Ureter (tissue), 1 donor: ENCODE measurements at places on chromosomes 12 and 14.

DNA sequence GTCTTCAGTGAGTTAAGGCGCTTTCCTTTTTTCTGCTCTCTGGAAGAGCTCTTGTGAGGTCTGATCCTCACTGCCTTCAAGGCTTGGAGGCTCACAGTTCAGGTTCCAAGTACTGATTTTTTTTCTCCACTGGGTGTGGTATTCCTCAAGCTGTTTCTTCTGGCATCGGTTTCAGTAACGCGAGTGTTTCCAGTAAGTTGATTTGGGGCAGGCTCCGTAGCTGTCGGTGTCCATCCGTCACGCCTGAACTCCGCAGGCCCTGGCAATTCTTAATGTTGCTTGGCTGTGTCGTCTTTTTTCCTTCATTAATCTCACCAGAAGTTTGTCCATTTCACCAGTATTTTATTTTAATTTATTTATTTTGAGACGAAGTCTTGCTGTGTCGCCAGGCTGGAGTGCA lies 30.6 kb downstream of the LRCOL1 start:
- DNase-seq = no peak

DNA sequence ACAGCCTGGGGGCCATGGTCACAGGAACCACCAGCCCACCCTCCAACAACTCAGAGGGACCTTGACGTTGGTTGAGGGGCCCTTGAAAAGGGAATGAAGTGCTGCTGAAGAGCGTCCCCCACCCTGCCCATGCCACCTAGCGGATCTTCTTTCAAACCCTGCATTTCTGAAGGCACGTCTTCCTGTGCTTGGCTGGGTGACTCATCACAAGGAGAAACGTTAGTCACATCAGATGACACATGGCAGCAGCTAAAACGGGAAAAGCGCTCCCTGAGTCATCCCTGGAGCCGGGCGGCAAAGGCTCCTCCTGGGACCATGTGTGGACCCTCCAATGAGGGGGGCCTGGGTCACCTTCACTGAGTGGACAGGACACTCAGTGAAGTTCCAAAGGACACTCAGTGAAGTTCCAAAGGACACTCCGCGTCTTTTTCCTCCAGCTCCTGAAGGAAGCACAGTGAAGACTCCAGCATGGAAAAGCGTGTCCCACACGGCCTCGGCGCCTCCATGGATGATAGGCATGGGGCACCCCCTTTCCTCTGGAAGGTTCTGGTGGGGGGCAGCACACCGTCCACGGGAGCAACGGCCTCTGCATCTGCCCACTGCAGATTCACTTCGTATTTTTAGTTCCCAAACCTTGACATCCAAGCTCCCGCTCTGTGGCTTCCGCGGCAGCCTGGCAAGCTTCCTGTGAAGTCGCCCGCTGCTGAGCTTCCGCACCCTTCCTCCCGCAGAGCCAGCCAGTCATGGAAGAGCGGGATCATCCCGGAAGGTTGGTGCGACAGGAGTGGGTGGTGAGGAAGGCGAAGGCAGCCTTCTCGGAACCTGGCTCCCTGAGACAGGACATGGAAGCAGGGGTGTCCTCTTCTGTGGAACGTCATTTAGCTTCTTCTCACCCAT lies 383.4 kb downstream of the VRK1 start:
- no peak for DNase-seq

GRCh38 chr14:77088219-77088618 lies 9.8 kb upstream of the CIPC start:
- peak; percentile 84 for DNase-seq

DNA sequence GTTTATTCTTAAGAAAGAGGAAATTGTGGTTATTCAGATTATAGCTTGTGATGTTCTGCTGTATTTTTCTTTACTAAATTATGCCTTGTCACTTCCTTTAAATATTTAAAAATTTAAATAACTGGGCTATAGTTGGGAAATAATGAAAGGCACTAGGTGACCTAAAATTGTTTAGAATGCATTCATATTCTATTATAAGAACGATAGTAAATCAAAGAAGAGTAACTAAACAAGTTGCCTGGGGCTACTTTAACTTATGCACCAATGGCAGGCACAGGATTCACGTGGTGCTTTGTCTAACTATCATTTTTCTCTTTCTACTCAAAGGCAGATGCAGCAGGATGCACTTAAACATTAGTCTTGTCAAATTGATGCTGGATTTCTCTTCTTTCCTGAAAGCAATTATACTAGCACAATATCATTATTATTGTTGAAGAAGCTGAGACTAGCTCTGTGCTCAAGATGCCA lies 190.7 kb upstream of the PPFIA2 start:
- DNase-seq = no peak

GRCh38 chr14:72699852-72700257 lies 194.0 kb downstream of the DPF3 start:
- DNase-seq = no peak

DNA sequence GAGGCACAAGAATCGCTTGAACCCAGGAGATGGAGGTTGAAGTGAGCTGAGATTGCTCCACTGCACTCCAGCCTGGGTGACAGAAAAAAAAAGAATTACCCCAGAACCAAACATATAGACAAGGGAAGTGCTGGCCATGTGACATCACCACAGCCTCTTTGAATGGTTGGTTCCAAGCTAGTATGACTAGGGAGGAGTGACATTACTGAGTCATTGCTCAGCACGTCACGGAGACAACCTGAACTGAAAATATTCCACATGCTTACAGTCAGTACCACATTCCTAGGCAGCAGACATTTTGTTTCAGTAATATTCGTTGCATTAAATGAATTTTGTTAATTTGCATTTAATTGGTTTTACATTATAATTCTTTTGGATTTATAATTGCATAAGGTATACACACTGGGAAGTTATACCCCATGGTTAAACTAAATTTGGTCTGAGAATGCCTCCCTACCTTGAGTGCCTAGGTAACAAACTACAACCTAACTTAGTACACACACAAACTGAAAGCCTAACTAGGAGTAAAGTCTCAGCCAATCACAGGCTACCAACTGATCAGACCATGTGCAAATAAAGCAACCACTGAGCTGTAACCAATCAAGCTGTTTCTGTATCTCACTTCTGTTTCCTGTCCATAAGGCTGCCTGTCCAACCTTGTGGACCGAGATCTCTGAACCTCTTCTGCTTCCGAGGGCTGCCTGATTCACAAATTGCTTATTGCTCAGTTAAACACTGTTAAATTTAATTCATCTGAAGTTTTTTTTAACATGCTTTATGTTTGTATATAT lies 164.4 kb downstream of the CAND1 start:
- DNase-seq = no peak

DNA sequence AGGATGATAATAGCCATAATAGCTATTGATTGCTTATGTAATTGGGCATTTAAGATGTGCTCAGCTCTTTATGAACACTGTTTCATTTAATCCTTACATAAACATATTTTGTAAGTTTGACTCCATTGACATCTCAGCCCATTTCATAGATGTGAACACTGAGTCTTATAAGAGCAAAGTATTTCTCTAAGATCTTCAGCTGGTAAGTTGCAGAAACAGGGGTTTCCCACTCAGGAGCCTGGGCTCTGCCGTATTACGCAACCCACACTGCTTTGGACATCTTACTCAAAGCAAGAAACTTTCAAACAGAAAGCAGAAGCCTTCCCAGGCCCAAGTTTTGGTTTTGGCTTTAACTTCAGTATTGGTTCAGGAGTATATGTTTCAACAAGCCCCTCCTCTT lies 705.1 kb downstream of the MED13L start:
- no peak for DNase-seq

DNA sequence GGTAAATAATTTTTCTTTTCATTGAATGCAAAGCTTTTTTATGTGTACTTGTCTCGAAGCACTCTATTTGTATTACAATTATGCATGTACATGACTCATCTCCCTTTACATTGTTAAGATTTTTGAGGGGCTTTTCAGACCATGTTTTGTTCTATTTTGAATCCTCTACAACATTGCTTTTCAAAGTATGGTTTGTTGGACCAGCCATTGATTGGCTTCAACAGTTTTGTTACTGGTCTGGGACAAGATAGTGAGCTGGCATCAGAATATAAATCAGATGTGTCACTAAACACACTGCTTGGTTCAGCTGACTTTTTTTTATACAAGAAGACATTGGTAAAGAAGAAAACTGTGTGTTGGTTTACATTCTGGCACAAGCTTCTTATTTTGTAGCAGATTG lies 122.3 kb downstream of the MON2 start:
- DNase-seq = no peak

GRCh38 chr12:61188801-61189595 lies 1071.2 kb upstream of the USP15 start:
- no peak for DNase-seq

GRCh38 chr14:98229656-98230366 lies 1042.2 kb downstream of the BCL11B start:
- DNase-seq = no peak

GRCh38 chr12:131895640-131896079 lies 1.2 kb downstream of the ULK1 start:
- no peak for DNase-seq

GRCh38 chr12:49255857-49256637 lies 8.8 kb upstream of the TUBA1C start:
- no peak for DNase-seq

DNA sequence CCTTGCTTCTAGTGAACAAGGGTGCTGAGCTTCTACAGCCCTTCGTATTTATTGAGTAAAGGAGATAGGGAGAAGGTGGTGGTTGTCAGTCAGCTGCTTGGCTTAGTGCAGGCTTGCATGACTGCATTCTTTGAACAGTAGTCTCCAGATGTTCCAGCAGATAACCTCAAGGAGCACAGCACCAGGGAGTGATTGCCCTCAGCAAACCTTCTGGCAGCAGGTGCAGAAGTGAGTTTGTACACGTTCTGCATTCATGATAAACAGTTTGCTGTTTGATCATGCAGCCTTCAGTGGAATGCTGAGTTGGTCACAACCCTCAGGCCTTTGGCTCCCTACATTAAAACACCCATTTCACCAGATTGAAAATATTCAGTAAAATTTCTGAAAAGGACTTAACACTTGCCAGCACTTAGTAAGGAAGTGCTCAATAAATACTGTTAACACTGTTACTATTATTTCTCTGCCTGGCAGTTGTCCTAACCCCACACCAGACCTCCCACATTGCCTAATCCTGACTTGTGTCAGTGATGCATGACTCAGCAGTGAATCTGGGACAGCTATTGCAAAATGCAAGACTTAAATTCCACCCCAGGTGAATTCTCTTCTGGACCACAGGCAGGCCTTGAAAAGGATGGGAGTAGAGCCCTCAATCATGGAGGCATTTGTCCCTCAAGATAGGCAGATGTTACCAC lies 18.9 kb upstream of the CARMIL3 start:
- no peak for DNase-seq

- DNase-seq = no peak
These were observed 142.6 kb upstream of the CPSF6 start for GRCh38 chr12:69096669-69097335.

DNA sequence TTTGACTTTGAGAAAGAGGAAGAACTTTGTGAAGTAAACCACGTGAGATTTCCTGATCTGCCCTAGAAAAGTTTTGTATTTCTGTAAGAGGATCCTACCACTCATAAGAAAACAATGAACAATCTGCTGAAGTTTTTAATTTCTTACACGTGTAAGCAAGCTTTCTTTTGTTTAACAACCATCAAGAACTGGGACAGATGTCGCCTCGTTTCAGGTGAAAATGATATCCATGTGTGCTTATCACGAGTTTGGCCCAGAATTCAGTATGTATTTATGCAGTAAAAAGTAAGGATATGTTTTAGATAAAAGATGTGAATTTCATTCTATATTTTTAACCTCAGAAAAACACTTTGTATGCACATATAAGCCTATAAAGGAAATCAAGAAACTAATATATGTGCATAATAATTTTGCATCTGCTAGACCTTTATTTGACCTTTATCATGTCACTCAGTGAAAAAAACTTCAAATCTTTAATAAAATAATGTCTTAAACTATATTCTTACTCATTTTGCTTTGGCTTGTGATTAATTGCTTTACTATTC lies 56.9 kb upstream of the DHRS4 start:
- no peak for DNase-seq

GRCh38 chr12:118052324-118053070 lies 8.5 kb downstream of the WSB2 start:
- DNase-seq = peak; percentile 88

DNA sequence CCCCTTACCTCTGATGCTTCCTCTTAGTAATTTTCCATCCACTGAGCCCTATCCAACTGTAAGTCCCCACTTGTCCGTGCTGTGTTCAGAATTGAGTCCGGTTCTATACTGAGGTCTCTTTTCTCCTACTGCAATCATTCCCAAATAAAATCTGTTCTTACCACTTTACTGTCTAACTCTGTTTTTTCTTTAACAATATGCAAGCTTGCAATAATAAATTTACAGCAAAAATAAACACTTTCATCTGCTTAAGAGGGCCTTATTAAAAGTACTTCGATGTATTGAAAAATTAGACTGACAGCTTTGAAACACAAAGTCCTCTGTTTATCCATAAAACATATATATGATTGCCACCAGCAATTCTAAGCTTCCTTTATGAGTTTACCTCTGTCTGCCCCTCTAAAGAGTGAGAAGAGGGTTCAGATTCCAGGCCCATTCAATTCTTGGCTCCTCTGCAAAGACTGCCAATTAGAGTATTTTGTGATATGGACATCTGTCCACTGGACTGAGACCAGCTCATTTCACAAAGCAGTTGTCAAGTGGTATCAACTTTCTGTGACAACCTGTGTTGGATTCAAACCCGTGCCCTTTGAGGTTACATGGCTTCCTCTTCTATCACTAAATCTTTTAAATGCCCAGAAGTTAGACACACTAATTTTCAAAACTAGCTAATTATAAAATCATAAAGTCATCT lies 39.9 kb upstream of the G2E3 start:
- no peak for DNase-seq

GRCh38 chr14:93733231-93733630 lies 55.1 kb downstream of the PRIMA1 start:
- no peak for DNase-seq

- no peak for DNase-seq
These were observed 387.9 kb downstream of the SYT1 start for GRCh38 chr12:79252358-79253075.

- DNase-seq = no peak
These were observed 130.5 kb downstream of the ACSS3 start for GRCh38 chr12:81208187-81208911.

GRCh38 chr12:52197371-52198231 lies 5.8 kb upstream of the KRT80 start:
- DNase-seq = no peak

DNA sequence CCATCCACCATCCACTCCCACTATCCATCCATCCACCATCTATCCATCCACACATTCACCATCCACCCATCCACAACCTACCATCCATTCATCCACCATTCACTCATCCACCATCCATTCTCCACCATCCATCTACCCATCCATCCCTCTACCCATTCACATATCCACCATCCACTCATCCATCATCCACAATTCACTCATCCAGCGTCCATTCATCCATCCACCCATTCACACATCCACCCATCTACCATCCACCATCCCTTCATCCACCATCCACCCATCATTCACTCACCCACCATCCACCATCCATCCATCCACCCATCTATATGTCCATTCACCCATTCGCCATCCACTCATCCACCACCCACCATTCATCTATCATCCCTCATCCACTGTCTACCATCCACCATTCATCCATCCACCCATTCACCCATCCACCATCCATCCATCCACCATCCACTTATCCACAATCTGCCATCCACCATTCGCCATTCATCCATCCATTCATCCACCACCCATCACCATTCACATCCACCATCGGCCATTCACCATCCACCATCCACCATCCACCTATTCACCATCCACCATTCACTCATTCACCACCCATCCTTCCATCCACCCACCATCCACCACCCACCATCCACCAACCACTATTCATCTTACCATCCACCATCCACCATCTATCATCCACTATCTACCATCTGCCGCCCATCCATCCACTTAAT lies 2.0 kb upstream of the AMN start:
- DNase-seq = no peak

GRCh38 chr14:59276235-59276634 lies 87.8 kb downstream of the DAAM1 start:
- no peak for DNase-seq
